NCI-H748 treated with DMSO at 0.1 percent for 48 hours (cell line): ENCODE measurements at places on chromosomes 5 and 9.

GRCh38 chr9:115717711-115718173 lies 435.8 kb upstream of the PAPPA start:
- no peak for DNase-seq

- DNase-seq, result peak; percentile 21
Observed at GRCh38 chr5:93289942-93290341, 291.1 kb downstream of the NR2F1-AS1 start.

- DNase-seq, result peak; percentile 90
Observed at GRCh38 chr5:144598451-144599068, 427.9 kb downstream of the KCTD16 start.

- no peak for DNase-seq
Observed at GRCh38 chr5:154858972-154859871, 795 bp downstream of the CNOT8 start.

GRCh38 chr9:90044710-90045151 lies 439.9 kb downstream of the GADD45G start:
- peak; percentile 99 for DNase-seq

DNA sequence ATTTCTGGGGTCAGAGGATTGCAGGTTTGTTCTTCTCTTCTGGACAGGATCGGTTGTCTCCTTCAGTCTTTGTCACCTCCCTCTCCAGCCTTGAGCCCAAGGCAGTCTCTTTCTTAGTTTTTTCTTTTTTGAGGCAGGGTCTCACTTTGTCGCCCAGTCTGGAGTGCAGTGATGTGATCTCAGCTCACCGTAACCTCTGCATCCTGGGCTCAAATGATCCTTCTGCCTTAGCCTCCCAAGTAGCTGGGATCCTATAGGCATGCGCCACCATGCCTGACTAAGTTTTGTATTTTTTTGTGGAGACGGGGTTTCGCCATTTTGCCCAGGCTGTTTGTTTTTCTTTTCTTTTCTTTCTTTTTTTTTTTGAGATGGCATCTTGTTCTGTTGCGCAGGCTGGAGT lies 6.1 kb downstream of the PRRC2B start:
- DNase-seq, result no peak

GRCh38 chr5:132456296-132456986 lies 34.1 kb downstream of the IRF1 start:
- no peak for DNase-seq

GRCh38 chr9:34363619-34364351 lies 12.9 kb downstream of the MYORG start:
- DNase-seq, result no peak

- peak; percentile 29 for DNase-seq
Observed at GRCh38 chr5:59506285-59506877, 387.1 kb downstream of the PDE4D start.

GRCh38 chr9:91053824-91054223 lies 252.2 kb downstream of the SYK start:
- no peak for DNase-seq

DNA sequence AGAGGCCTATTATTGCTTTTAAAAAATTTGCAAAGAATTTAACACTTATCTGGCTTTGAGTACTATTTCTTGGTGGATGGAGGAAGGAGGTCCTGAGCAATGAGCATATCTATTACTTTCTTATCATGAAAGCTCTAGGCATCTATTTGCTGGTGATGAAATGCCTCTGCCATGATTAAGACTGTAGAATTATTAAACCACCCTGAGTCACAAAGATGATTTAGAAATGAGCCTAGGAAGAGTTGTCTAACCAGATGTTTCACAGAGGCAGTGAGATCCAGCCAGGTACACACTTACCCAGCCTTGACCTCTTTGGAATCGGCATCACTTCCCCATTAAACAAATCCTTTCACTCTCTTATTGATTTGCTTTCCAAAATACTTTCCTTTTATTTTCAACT lies 304.4 kb upstream of the KIF2A start:
- DNase-seq, result no peak

- DNase-seq, result no peak
Observed at GRCh38 chr5:149641000-149641576, 59.8 kb downstream of the ARHGEF37 start.

DNA sequence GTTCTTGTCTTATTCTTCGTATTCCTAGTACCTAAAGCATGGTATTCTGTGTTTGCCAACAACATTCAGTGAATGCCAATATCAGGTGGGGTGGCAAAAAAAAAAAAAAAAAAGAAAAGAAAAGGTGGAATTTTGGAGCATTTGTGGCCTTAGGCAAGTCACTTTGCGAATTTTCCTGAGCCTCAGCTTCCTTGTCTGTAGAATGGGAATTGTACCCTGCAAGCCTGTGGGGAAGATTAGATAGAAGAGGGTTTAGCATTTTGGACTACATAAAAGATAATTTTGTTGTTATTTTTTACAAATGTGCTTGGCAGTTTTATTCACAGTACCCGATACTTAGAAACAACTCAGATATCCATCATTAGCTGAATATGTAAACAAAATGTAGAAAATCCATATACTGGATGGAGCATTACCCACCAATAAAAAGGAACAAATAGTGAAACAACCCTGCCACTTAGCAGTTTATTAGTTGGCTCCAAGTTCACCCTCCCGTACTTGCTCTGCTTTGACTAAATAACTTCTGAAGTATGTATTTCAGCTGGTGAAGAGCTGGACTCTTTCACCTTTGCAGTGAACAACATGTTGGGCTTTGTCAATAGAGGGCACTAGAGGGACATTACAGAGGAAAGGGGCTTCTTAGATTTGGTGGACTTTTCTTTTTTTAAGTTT lies 13.6 kb downstream of the UBE2D2 start:
- no peak for DNase-seq

DNA sequence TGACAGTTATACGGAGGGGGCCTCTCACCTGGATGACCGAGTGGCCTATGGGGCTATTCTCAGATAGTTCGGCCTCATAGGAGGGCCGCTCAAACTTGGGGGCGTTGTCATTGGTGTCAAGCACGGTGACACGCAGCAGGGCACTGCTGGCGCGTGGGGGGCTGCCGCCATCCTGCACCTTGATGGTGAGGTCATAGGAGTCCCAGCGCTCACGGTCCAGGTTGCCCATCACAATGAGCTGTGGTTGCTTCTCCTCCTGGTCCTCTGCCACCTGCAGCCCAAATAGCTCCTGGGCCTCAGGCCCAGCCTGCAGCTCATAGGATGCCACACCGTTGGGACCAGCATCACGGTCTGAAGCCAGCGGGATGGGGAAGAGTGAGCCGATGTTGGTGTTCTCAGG lies 9.7 kb downstream of the PCDH1 start:
- DNase-seq, result no peak

GRCh38 chr5:124421584-124421983 lies 324.9 kb downstream of the ZNF608 start:
- no peak for DNase-seq

DNA sequence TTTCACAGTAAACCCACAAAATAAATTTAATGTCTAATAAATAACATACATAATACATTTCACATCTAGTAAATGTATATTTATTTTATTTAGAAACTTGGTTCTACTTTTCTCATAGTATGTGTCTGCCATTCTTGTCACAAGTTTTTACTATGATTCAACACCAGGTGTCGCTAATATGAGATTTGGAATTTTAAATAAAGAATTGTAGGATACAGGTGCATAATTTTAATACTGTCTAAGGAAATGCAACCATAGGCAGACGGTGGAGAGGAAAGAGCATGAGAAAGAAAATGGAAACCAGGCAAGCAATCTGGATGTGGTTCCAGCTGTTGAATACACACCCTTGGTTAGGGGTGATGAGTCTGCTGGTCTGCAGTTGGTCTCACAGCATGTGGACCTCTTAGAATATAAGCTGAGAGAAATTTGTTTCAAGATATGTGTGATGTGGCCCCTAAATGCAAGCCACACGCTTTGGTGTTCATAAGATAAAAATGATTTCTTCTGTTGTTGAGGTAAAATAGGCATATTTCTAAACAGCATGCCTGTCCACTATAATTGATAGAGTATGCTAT lies 114.7 kb upstream of the TXNDC8 start:
- no peak for DNase-seq

DNA sequence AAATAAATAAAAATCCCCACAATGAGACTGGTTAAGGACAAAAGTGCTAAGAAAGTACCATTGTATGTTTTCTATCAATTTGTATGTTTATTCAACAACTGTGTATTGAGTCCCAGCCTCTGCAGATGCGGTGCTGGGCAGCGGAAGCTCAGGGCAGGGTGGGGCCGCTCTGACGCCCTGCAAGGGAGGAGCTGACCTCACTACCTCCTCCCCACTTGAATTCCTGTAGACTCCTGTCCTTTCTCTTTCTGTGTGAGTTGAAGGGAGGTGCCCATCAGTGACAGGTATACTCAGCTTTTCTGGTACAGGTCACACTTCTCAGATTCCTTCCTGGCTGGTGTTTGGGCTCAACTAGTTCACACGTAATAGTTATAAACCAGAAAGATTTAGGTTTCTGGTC lies 27.0 kb downstream of the ANGPTL2 start:
- no peak for DNase-seq
